ENCODE measurements at places on chromosomes 16 and 17.

- no peak for DNase-seq
These were observed 34.1 kb upstream of the CHMP6 start for GRCh38 chr17:80957461-80957941.

GRCh38 chr17:77856551-77857305 lies 101.8 kb upstream of the TNRC6C start:
- no peak for DNase-seq

GRCh38 chr17:50219342-50219741 lies 17.9 kb upstream of the COL1A1 start:
- no peak for DNase-seq

DNA sequence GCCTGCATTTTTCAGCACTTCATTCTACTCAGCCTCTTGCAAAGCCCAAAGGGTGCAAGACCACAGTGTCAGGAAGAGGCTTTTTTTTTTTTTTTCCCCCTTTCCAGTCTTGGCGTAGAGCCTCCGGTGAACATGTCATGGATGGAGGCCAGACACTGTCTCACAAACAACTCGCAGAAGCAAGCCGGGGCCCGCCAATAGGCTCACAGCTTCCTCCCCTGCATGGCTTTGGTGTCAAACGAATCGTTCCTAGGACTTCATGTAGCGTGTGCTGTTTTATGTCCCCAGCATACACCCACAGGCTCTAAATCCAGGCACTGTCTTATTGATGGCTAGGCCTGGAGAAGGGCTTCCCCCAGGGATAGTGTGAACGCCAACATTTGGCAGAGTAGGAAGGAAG lies 457.7 kb upstream of the MAF start:
- DNase-seq, result no peak

GRCh38 chr17:79777120-79777893 lies 641 bp upstream of the CBX2 start:
- no peak for DNase-seq

GRCh38 chr16:23504076-23504452 lies 6.2 kb downstream of the GGA2 start:
- DNase-seq, result no peak

DNA sequence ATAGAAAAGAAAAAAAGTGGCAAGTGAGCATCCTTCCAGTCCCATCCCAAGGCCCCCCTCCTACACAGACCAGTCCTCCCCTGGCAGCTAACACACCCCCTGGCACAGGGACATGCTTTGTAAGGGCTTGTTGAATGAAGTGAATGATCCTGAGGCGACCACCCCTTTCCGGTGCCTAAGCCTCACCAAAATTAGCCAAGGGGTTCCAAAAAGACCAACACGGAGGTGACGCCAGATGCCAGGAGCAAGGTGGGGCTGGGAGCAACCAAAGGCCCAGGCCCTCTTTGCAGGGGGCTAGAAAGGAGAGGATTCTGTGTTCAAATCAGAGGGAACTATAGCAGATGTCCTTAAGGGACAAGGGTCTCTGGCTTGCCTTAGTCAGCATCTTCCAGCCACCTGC lies 5.5 kb downstream of the KRT35 start:
- no peak for DNase-seq

DNA sequence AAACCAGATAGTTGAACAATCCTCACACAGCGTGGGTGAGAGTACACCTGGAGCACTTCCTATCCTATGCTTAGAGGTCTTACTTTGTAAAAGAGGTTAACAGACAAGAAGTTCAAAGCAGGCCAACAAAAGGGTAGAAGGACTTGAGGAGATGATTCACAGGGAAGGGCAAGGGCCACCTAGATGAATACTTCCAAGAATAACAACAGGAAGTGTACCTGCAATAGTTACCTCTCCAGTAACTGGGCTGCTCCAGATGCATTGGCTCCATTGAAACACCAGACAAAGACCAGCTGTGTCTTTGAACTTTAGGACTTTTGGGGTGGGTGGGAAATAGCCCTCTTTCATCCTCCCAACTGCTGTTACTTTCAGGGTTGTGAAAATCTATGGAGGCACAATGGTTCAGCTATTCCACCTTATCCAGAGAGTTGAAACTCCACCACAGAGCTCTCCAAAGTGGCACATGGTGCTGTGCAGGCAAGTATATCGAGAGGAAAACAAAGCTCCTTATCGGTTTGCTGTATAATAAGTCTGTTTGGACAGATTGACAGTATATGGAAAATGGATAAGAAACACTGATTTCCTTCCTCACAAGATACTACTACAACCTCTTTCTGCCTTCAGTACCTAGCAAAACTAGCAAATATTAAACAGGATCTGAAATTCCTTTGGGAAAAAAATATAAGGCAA lies 22.7 kb downstream of the RNF43 start:
- no peak for DNase-seq

DNA sequence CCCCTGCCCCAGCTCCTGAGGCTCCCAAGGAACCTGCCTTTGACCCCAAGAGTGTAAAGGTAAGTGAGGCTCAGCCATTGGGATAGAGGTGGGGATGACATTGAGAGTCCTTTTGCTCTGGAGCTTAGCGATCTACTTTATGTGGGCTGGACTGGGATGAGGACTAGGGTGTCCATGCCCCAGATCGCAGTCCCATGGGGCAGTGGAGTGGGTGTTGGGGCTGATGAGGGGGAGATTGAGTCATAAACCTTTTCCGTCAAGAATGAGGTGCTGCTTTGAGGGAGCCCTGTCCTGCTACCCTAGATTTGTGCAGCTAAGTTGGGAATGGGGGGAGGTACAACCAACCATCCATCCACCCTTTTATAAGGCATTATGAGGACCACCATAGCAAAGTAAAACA lies 351 bp downstream of the MYL4 start:
- DNase-seq, result no peak

GRCh38 chr16:4401094-4401501 lies 15.3 kb downstream of the CORO7 start:
- DNase-seq, result no peak

DNA sequence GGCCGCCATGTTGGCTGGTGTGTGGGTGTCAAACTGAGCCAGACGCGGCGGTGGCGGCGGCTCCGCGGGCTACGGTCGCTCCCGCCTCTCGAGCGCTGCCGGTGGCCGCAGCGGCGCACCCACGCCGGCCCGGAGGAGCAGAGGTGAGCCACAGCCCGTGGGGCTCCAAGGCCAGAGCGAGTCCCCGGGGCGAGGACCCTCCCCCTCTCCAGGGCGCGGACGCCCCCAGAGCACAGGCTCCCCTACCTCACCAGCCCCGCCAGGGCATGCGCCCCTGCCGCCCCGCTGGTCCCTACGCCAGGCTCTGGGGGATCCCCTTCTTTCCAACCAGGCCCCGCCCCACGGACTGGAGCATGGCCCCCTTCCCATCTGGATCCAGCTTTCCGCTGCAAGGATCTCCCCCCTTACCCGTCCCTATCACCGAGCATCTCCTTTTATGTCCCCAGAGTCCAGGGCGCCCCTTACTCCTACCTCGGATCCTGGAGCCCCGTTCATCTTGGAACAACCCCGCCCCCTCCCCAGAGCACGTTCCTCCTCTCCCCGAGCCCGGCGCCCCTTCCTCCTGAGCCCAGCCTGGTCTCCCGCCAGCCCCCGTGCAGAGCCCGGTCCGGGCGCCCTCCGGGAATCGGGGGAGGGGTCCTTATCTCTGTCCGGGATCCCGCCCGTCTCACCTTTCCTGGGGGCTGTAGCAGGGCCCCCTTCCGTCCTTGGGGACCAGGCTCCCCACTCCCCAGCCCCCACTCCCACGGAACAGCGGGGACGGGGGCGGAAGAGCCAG lies 412 bp downstream of the EPN2 start:
- peak; percentile 6 for DNase-seq

DNA sequence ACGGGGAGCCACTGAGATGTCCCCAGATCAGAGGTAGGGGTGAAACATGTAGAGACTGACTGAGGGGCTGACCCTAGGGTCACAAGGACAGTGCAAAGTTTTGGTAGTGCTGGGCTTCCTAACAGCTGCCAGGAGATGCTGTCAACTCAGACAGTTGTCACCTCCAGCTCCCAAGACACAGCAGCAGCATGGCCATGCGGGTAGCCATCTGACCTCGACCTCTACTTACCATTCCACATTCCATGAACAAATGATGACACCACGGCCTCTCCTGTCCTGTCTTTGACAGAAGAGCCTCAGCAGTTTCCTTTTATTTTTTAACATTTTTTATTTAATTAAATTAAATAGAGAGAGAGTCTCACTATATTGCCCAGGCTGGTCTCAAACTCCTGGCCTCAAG lies 65.3 kb upstream of the NFAT5 start:
- DNase-seq, result no peak

DNA sequence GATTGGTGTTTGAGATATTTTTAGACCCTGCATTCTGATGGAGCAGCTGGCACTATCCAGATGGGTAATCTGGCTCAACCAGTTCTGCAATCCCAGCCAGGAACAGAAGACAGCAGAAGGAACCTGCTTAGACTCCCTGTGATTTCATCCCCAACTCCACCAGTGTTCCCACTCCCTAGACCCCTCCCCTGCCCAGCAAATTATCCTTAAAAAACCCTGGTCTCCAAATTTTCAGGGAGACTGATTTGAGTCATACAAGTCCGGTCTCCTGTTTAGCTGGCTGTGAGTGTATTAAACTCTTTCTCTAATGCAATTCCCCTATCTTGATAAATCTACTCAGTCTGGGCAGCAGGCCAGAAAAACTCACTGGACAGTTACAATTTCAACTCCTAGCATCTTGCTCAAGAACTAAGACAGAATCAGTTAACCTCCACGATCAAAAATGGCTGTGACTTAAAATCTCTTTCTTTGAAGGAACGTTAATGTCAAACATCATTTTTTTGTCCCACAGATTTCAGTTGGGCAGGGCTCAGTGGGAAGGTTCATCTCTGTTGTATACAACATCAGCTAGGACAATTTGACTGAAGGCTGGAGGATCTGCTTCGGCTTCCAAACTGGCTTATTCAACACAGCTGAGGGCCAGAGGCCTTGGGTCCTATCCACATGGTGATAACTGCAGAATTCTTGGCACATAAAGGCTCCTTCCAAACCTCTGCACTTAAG lies 4.9 kb upstream of the RBL2 start:
- DNase-seq, result no peak

DNA sequence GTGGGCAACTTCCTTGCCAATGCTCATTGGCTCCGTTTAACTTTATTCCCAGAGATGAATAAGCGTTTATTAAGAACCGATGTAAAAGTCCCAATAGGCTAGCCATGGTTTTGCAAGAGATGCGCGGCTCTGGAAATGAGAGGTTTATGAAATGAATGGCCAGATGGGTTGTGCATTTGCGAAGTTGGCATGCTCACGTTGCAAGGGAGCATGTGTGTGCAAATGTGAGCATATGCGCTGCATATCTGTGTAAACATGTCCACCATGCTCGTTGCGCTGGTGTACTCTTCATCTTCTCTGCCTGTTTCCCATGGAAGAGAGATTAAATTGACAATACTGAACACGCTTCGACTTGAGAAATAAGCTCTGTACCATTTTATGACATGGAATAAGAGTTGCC lies 848.6 kb upstream of the RBFOX1 start:
- no peak for DNase-seq

DNA sequence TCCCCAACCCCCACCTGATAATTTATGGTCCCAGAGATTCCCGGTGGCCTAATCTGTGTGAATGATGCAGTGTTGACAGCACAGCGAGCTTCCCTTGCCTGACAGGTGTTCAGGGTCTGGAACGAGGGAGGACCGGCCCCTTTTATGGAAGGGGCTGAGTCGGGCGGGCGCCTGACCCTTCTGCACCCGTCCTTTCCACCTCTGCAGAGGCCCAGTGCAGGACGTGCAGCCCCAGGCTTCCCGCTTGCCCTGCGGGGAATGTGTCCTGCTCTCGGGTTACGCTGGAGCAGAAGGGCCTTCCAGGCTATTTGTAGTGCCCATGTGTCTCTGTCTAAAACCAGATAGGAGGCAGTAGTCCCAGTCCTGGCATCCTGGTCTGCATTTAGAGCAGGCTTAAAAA lies 16.2 kb downstream of the SMTNL2 start:
- DNase-seq, result no peak

GRCh38 chr17:77607606-77608005 lies 350.9 kb upstream of the TNRC6C start:
- no peak for DNase-seq

DNA sequence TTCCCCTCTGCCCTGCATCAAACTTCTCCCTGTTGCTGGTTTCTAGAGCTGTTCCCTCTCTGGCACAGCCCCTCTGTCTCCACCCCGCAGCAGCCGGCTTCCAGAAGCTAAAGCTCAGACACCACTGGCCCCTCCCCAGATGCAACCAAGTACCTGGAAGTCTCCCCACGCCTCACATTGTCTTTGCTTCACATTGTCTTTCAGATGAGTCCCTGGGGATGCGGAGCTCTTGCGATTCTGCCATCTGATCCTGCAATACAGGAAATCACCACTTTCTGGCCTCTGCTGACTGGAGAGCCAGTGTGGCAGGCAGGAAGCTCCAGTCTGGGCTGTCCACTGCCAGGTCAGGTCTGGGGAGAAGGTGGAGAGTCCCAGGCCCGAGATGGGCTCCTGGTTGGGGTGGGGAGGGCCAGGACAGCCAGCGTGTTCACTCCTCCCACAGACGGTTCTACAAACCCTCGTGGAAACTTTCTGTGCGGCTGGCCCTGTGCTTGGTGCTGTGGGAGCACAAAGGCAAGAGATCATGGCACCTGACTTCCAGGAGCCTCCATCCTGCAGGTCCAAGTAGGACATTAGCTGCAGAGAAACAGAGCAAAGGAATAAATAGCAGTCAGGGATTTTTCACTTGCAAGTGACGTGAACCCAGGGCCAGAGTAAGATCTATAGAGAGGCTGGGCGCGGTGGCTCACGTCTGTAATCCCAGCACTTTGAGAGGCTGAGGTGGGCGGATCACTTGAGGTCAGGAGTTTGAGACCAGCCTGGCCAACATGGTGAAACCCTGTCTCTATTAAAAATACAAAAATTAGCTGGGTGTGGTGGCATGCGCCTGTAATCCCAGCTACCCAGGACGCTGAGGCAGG lies 47.9 kb upstream of the MAP3K14 start:
- no peak for DNase-seq

DNA sequence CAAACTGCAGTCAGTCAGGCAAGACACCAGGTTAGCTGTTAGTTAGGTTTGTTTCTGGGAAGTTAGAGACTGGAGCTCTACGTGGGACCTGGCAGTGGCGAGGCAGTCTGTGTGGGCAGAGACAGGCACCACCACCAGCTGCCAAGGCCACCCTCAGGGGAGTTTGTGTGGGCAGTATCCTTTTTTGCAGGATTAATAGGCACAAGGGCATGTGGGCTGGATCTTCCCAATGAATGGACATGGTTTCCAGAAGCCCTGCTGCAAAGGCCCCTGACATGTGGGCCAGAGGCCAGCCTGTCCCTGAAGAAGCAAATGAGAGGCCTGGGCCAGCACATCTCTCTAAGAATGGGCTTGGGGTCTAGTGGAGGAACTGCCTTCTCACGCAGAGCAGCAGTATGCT lies 19.2 kb upstream of the SREBF1 start:
- no peak for DNase-seq

- DNase-seq, result no peak
These were observed 8.7 kb downstream of the OGFOD1 start for GRCh38 chr16:56460101-56460500.

- DNase-seq, result no peak
These were observed 61.3 kb downstream of the CDRT4 start for GRCh38 chr17:15406081-15406480.

GRCh38 chr17:14297161-14297851 lies 3.6 kb upstream of the HS3ST3B1 start:
- no peak for DNase-seq
